ENCODE measurements at places on chromosomes 2 and 18.

DNA sequence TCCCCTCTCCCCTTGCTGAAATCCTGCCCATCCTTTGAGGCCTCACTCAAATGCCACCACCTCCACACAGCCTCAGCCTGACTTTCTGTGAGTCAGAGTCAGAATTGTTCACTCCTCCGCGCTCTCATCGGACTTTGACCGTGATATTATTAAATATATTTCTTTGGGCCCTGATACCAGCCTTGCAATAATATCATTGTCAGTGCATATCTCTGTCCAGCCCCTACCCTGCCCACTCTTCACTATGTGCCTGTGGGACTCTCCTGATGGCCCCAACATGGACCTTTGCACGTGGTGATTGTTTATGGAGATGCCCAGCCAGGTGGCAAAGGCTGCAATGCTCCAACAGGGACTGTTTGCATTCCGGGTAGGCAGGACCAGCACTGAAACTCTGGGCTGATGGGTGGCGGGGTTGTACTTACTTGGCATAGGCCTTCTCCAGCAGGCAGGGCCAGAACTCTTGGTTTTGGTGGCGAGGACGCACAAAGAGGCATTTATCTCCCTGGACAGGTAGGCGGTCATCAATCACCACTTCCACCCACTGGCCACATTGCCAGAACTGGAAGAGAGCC lies 37.3 kb downstream of the CAPN13 start:
- DNase-seq = no peak

DNA sequence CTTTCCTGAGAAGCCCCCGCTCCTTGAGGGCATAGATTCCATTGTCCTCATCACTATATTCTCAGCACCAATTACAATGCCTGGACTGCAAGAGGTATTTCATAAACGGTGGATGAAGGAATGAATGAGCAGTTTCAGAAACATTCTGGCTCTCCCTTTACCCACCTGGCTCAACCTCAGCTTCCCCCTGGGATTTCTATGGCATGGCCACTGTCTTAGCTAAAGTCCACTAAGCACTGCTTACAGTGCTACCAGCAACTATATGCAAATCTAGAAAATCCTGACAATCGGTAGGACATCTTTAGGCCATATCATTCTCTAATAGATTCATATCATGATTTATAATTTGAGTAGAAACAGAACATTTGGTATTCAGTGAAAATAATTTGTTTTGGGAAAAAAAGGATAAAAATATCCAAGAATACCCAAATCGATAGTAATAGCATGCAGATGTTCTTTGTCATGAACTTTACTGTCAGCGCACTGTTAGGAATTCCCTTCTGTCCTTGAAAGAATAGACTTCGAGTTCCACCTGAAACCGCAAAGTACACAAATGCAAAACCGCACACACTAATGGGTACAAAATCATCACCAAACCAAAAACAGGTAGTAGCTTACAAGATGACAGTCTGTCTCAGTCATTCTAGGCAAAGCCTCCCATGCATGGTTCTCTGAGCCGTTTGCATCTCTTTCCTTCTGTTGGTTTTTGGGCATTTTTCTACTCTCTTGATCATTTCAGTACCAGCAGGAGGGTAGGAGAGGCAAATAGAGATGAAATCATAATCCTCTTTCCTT lies 303.6 kb upstream of the ID2 start:
- no peak for DNase-seq

- DNase-seq = no peak
These were observed 28.2 kb downstream of the CALCRL start for GRCh38 chr2:187419808-187420207.

GRCh38 chr2:101188683-101189405 lies 37.7 kb upstream of the TBC1D8 start:
- no peak for DNase-seq

DNA sequence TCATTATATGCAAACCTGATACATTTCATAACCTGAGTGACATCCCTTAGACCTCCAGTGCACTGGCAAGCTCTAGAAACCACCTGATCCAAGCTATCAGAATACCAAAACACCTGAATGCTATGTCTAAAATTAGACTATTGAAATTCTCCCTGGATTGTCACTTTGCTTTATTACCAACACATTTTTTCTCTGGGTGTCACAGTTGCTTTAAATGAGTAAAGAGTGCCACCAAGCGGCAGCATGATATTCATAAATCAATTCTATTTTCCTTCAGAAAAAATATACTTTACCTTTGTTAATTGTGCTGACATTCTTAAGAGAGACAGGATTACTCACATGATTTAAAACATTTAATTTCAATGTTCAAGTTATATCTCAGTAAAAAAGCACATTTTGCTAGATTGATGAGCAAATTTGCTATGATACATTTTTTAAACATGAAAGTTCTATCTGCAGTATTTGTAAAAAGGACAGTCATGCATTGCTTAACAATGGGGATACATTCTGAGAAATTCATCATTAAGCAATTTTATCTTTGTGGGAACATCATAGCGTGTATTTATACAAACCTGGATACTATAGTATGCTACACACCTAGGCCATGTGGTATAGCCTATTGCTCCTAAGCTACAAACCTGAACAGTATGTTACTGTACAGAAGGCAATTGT lies 338.4 kb upstream of the SLC39A10 start:
- peak; percentile 4 for DNase-seq

- peak; percentile 68 for DNase-seq
These were observed 1868.8 kb upstream of the CELF4 start for GRCh38 chr18:39434223-39434920.

DNA sequence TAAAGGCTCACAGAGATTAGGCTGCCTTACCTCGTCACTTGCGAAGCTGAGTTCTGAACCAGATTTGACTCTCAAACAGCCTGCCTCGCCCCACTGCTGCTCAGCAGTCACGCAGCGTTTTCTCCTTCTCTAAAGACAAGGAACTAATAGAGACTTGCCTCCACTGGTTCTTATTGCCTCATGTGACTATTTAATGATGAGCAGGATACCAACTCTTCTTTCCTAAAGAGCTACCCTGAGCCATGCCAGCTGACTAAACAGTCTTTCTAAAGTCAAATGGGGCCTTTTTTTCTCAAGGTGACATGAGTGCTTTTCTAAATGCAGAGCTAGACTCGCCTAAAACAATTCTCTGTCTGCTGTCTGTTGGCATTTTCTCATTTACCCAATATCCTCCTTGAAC lies 147.5 kb downstream of the NCKAP5 start:
- no peak for DNase-seq

DNA sequence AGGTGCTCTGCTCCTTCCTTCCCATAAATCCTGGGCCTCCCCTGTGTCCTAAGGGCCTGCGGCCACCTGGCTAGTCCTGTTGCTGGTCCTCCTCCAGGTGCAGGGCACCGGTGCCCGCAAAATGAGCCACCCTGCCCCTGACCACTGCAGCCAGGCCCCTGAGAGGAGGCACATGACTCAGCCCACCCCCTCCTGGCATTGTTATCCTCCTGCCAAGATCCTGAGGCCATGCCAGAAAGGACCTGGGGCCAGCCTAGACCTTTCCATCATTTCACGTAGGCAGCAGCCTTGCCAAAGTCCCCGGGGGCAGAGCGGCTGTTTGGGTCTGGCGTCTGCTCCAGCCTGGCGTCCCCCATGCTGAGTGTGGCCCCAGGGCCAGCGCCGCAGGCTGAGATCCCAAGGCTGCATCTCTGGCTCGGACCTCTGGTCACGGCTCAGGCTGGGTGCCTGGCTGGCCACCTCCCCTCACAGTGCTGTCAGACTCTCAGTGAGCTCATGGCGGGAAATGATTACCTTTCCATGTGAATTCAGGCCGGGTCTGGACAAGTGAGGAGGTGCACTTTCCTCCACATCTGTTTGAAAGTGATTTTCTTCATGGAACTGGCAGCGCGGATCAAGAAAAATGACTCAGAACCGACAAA lies 81.0 kb downstream of the NDUFA10 start:
- no peak for DNase-seq

DNA sequence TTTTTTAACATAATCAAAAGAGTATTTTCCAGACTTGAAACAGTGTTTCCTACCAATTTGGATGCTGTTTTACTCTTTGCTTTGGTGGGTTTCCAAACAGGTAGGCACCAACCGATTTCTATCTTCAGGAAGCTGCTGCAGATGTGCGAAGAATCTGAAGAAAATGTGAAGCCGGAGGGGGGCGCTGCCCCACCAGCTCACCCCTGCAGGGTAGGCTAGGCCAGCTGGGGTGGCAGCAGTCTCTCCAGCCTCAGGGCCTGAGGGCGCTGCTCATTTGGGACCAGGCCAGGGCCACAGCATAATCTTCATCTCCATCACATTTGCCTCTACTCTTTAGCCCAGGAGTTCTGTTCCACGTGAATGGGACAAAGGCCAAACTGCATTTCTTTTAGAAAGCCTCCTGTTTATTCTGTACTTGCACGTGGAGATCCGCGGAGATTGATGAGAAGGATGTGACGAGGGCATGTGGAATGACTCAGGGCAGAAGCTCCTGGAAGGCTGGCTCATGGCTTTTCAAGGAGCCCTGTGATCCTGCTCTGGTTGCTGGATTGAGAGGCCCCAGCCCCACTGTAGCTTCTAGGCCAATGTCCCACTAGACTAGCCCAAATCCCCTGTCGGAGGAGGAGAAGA lies 84.2 kb upstream of the FAM136A start:
- DNase-seq = no peak

- DNase-seq = no peak
These were observed 65.0 kb downstream of the SEMA4F start for GRCh38 chr2:74719066-74719465.

DNA sequence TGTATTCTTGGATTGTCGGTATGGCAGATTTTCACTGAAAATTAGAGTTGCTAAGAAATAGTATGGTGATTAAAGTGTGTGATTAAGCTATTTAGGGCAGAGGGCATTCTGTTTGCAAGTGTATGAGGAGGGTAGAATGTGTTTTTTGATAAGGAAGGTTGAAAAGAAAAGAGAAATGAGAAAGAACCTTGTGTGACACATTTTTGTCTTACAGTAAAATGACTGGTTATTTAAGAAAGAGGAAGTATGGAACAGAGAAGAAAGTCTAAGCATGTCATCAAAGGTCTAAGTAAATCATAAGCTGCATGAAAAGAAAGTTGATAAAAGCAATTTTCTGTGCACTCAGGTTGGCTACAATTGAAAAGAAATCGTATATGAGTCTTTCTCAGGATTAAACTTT lies 5.2 kb upstream of the RSAD2 start:
- no peak for DNase-seq

All from skeletal muscle cell (primary cell).